Fibroblast of the conjunctiva (primary cell): ENCODE measurements at places on chromosomes 11 and 22.

DNA sequence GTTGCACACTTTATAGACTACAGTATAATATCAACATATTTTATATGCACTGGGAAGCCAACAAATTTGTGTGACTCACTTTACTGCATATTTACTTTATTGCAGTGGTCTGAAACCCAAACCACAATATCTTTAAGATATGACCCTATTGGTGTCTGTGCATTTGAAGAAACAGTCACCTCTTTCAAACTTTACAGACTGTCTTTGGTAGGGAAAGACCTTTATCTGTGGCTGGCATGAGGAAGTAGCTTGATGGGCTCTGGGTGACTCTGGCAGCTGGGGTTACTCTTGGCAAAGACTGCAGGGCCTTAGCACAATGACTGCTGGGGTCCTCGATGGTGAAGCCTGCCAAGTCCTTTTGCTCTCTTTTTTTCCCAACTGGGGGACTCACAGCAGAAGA lies 21.3 kb upstream of the ABTB2 start:
- no peak for DNase-seq

GRCh38 chr11:86138958-86139357 lies 70.1 kb upstream of the PICALM start:
- DNase-seq, result no peak

GRCh38 chr22:33209930-33210784 lies 152.0 kb upstream of the SYN3 start:
- DNase-seq, result peak; percentile 8

DNA sequence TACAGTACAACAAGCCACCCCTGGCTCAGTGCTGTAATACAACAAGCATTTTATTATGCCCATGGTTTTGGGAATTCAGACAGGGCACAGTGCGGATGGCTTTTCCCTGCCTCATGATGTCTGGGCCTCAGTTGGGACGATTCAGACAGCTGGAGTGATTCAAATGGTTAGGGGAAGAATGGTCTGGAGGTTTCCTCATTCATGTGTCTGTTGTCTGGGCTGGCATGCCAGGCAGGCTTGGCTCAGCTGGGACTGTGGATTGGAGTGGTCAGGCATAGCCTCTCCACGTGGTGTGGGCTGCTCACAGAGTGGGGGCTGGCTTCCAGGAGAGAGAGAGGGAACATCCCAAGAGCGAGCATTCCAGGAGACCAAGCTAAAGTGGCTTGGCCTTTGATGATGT lies 164.4 kb downstream of the C11orf91 start:
- no peak for DNase-seq

DNA sequence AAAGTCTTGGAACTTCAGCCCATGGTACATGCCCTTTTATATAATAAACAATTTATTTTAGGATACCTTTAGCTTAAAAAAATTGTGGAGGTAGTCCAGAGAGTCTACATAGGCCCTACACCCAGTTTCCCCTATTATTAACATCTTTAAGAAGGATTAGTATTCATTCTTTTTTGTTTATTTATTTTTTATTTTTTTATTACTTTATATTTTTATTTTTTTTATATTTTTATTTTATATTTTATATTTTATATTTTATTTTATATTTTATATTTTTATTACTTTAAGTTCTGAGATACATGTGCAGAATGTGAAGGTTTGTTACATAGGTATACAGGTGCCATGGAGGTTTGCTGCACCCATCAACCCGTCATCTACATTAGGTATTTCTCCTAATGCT lies 15.9 kb upstream of the ABTB2 start:
- DNase-seq, result no peak

GRCh38 chr11:124611064-124611463 lies at the start of gene PANX3:
Gene PANX3, plus strand, starts transcription at chr11:124611428. Its CDS starts 129 bp downstream, at chr11:124611557.
- DNase-seq, result no peak

DNA sequence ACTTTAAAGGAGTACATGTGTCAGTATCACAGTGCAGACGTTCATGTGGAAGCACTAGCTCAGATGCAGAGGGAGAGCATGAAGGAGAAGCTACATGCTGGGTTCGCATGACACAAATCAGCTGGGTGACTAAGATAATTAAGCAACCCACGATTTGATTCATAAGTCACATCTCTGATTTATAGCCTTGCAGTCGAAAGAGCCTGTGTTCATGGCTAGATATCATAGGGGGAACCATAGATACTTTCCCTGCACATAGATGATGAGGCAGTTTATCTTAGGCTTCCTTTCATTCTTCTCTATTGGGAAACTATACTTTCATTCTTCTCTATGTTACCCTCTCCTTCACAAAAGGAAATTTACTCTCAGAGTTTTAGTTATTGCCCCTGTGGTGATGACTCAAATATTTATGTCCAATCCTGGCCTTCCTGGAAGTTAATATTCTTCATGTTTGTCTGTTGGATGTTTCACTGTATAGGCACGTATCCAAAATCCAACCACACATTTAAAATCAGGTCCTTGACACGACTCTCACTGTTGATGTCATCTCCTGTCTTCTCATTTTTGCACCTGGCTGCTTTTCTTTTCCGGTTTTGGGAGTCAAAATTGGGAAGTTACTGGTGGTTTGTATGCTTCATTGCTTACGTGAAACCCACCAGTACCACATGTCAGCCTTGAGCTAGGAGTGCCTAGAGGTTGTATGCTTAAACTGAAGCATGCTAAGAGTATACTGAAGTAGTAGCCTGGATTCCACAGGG lies 56.3 kb upstream of the SLC5A12 start:
- DNase-seq, result no peak

DNA sequence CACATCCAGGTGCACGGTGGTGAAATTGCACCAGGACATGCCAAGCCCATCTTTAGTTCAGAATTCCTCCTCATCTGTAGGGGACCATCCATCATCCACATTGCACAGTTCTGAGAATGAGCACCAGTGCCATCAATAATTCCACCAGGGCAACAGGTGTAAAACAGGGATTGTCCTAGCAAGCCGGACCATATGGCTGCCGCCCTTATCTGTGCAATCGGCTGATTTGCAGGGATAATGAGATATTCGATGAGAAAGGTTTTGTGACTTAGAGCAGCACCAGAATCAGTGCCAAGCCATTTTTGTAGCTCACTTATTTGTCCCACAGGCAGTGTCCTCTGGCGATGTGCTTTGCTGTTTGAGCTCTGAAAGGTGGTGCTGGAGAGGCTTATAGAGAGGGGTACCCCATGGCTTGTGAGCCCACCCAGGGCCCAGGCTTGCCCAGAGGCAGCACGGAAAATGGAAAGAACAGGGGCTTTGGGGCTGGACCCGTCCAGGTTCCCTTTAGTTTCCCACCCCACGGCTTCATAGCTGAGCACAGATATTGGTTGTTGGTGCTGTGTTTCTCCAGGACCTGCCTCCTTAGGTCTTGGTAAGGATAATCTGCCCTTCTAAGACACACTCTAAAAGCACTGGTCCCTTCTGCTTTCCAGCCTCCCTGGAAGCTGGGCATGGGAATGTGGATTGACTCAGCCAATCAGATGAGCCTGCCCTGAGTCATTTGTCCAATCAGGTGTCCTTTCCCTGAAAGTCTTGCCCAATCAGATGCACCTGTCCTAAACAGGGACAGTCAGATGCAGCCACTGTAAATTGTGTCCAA lies 84.0 kb upstream of the SHANK2 start:
- DNase-seq, result no peak

- DNase-seq, result no peak
Measured at GRCh38 chr11:68669301-68670090, 14.8 kb upstream of the GAL start.

- DNase-seq, result no peak
Measured at GRCh38 chr22:49620666-49621065, 207.0 kb downstream of the BRD1 start.

GRCh38 chr11:1407668-1408067 lies 17.9 kb downstream of the BRSK2 start:
- no peak for DNase-seq

DNA sequence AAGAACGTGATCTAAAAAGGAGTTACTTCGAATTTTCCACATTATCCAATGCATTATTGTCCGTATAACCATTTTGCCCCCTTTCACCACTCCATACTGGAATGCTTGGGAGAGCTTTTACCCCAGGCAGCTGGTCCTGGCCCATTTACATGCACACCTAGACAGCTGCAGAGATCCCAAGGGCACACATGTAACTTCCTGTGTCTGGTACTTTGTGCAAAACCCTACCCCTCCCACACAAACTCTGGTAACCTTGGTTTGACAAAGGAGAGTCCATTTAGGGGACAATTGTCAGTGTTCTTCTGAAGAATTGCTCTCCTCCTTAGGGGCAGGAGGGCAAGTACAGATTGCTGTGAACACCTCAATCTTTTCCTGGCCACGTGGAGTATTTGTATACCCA lies 57.3 kb upstream of the SORL1 start:
- no peak for DNase-seq

DNA sequence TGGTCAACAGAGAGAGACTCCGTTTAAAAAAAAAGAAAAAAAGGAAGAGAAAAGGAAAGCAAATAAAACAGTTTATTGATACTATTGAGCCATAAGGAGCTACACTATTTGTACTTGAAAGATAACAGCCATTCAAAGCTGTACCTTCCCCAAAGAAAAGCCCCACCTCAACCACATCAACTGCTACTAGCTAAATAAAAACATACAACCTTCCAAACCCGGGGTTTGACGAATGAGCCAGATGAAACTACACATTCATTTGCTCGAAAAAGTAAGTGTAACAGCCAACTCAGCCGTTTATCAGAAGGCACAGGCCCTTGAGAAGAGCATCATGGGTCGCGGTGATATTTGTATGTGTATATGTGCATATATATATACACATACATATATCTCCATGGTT lies 78.4 kb downstream of the SIK3 start:
- no peak for DNase-seq

GRCh38 chr11:19774817-19775580 lies 62.4 kb downstream of the NAV2 start:
- DNase-seq, result no peak

DNA sequence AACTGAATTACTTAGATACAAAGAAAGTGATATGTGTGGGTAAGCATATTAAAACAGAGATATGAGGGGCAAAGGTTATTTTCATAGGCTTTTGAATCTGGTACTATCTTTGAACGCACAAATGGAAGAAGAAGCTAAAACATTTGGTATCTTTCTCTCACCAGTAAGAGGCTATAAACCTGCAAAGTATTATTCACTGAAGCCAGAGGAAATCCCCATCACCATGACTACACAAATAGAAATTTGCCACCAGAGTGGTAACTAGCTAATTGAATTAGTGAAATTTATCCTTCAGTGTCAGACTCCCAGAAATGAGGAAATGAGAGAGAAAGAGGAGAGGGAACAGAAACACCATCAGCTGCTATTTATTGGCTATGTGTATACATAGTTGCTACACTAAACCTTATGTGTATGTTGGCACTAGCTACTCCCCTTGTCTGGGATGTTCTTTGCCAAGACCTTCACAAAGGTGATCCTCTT lies 503.4 kb downstream of the DLG2 start:
- no peak for DNase-seq

GRCh38 chr22:42560781-42561180 lies 7.0 kb downstream of the SERHL2 start:
- no peak for DNase-seq

GRCh38 chr11:120827820-120828219 lies 196.1 kb upstream of the TBCEL start:
- no peak for DNase-seq

GRCh38 chr22:43053176-43053575 lies 36.0 kb downstream of the TTLL1 start:
- no peak for DNase-seq

- DNase-seq, result peak; percentile 65
Measured at GRCh38 chr22:31829505-31829904, 75.7 kb downstream of the DEPDC5 start.

GRCh38 chr11:30683176-30683575 lies 97.0 kb upstream of the MPPED2 start:
- no peak for DNase-seq

- no peak for DNase-seq
Measured at GRCh38 chr22:33873186-33873585, 47.1 kb downstream of the LARGE1 start.

DNA sequence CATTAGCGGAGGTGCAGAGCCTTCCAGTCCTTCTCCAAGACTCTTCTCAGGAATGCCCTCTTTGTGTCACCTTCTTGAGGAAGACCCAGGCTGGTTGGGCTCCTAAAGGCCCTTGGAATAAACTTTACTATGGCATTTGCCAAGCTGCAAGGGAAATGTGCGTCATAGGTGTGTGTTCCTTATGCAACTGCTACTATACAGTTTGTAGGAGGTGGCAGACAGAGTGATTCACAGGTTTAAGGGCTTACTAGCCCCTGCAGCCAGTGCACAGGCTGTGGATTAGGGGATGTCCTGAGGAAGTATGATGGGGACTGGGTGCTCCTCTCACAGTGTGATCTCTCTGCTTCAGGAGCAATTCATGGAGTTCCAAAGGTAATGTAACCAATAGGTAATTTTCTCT lies 74.6 kb downstream of the TENM4 start:
- no peak for DNase-seq

DNA sequence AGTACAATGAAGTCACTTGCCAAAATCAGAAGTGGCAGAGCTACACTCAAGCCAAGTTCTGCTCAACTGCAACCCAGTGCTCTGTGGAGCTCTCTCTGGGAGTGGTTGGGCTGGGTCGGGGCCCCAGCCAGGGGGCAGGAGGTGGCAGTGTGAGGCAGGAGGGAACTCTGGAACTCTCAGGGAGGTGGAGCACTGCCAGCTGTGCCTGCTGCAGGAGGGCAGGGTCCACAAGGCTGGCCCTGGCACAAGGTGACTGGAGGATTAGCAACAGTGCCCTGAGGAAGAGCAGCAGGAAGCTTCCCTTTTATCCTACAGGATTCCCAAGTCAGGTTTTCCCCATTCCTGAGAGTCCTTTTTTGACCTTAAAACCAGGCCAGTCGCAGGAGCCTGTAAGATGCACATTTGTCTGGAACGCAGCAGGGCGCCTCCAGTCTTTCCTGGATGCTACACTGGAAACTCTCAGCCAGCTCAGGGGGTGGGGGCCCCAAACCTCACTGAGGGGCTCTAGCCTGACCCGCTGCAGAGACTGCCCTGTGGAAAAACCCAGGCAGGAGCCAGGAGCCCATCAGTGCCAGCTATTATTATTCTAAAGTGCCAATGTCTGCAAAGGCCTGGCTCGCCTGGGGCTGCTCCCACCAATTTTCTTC lies 31.8 kb downstream of the DKK3 start:
- DNase-seq, result no peak

DNA sequence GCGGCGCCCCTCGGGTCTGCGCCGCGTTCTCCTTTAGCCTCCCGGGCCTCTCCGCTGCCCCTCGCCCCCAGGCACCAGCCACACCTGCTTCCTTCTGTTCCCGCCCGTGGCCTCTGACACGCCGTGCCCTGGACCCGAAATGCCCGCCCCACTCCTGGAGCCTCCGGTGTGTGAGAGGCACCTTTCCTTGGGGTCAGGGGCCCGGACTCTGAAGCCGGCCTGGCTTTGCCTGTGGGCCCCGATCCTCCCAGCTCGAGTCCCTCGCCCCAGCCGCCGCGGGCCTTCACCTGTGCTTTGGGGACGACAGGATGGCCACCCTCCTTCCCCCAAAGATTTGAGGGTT lies 661 bp upstream of the CDPF1 start:
- no peak for DNase-seq

GRCh38 chr11:20056109-20056949 lies 103.9 kb downstream of the DBX1 start:
- DNase-seq, result no peak

GRCh38 chr11:20760811-20761210 lies 91.4 kb downstream of the NELL1 start:
- no peak for DNase-seq

- DNase-seq, result no peak
Measured at GRCh38 chr11:12084256-12084655, 26.1 kb upstream of the MICAL2 start.
